ENCODE measurements at places on chromosomes 11 and 22.

DNA sequence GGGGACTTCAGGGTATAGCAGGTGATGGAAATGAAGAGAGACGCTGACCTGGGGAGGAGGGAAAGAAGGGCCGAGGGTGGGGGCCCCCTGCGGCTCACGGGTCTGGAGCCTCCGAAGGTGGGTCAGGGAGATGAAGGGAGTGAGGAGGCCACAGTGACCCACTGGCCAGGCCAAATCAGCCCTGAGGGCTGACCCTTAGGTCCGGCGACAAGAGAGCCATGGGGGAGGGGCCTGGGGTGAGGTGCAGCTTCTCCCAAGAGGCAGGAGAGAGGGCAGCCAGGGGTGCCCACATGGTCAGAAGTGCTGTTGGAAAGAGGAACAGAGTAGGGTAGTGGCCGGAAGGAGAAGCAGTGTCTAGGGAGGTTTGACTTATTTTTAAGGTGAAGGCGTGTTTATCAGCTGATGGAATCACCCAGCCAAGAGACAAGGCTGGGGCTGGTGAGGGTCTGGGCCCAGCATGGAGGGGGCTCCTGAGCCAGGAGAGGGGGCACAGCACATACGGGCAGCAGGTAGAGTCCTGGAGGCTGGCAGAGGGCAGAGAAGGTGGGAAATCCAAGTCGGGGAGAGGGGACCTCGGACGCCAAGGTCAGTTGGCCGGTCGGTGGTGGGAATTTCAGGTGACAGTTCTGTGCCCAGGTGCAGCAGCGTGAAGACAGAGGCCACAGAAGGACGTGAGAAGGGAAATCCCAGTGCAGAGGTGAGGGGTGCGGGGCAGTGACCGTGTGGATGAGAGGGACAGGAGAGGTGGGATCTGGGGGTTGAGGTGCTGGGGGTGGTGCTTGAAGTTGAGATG is 49.0 kb downstream of the LINC01488 start:
- no peaks in the 10 kb centered on the region for H3K4me1 ChIP-seq
- no peaks in the 10 kb centered on the region for H3K36me3 ChIP-seq
- no peaks in the 10 kb centered on the region for H3K27me3 ChIP-seq
- no peak overlapping the region for H3K4me3 ChIP-seq

DNA sequence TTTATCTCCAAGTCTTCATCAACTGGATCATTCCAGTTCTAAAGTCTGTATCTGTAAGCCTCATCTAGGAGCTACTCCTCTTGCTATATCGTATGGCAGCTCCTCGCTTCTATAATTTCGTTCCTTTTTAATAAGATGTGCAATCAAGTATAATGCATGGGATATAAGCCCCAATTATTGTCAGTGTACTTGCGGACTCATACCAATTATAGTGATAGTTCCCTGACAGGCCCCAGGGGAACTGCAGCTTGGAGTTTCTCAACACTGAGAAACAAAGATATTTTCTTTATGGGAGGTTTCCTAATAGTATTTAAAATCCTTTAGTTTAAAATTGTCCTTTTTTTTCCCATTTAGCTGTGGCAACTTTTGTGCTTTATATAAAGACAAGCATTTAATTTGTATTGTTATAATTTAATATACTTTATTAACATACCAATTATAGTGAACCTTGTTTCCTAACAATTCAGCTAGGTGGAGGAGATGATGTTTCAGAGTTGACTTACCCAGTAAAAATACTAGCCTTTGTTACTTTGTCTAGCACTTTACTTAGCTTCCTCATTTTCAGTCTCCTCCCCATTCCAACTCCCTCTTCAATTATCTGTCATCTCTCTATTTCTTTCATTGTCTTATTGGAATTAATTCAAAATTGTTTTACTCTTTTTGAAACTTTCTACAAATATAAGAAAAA is 25.3 kb upstream of the DDX17 start:
- no peak for DNase-seq
- H3K4me3 ChIP-seq, result no peak overlapping the region
- no peaks in the 10 kb centered on the region for H3K36me3 ChIP-seq
- no peaks in the 10 kb centered on the region for H3K27me3 ChIP-seq
- H3K27ac ChIP-seq, result no peak overlapping the region
- no peaks in the 10 kb centered on the region for H3K4me1 ChIP-seq

DNA sequence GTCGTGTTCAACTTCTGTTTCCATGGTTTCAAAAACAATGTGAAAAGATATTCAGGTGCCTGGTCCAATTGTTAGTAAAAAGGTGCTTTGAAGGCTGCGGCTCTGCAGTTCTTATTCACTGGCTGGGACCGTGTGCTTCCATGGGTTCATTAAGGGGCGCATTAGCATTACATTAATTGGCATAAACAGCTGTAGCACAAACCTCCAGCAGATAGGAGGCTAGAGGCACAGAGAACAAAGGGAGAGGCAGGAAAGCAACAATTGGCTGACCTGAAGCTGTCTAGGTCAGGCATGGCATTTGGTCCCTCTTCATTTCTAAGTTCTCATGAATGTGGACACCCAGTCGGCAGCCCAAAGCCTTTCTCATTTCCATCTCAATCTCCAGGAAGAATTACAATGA is 16.6 kb downstream of the PAK1 start:
- no peak overlapping the region for H3K4me3 ChIP-seq
- H3K4me1 ChIP-seq, result no peaks in the 10 kb centered on the region
- no peak overlapping the region for H3K27ac ChIP-seq
- H3K36me3 ChIP-seq, result no peaks in the 10 kb centered on the region
- H3K27me3 ChIP-seq, result no peaks in the 10 kb centered on the region

- H3K27ac ChIP-seq, result peak overlapping the region; percentile 49
- peaks cover 10% of the 10 kb centered on the region for H3K4me1 ChIP-seq
- peak; percentile 90 for DNase-seq
These were observed 16.3 kb downstream of the SDHAF2 start for GRCh38 chr11:61446211-61446651.

DNA sequence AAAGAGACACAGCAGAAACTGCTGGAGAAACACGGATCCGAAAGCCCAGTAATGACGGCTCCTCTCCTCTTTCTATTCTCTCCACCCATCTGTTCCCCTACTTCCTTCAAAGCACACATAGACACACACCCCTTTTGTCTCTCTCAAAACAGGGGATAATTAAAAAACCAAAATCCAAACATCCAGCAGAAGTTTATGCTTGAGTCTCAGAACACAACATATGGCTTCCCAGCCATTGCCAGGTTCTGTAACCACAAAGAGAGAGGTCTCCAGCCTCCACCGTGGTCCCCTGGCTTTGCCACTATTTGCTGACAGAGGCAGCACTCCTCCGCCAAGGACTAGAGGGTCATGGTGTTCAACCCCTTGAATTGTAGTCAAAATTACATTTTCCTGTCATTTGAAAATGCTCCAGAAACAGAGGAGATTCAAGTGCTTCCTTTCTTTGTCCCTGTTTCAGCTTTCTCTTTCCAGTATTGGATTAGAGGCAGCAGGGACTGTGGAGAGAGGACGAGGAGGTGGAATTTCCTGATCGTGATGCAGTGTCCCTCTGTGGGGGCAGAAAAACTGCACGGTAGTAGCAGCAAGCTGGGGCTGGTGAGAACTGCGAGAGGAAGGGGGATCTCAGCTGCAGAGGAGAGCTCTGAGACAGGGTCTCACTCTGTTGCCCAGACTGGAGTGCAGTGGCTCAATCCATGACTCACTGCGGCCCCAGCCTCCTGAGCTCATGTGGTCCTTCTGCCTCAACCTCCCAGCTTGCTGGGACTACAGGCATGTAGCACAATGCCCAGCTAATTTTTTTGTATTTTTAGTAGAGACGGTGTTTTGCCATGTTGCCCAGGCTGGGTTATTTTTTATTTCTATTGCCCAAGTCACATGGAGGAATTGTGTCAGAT is 60.3 kb downstream of the UBASH3B start:
- no peaks in the 10 kb centered on the region for H3K27me3 ChIP-seq
- H3K36me3 ChIP-seq, result peaks cover 5% of the 10 kb centered on the region
- no peak overlapping the region for H3K27ac ChIP-seq
- DNase-seq, result no peak

DNA sequence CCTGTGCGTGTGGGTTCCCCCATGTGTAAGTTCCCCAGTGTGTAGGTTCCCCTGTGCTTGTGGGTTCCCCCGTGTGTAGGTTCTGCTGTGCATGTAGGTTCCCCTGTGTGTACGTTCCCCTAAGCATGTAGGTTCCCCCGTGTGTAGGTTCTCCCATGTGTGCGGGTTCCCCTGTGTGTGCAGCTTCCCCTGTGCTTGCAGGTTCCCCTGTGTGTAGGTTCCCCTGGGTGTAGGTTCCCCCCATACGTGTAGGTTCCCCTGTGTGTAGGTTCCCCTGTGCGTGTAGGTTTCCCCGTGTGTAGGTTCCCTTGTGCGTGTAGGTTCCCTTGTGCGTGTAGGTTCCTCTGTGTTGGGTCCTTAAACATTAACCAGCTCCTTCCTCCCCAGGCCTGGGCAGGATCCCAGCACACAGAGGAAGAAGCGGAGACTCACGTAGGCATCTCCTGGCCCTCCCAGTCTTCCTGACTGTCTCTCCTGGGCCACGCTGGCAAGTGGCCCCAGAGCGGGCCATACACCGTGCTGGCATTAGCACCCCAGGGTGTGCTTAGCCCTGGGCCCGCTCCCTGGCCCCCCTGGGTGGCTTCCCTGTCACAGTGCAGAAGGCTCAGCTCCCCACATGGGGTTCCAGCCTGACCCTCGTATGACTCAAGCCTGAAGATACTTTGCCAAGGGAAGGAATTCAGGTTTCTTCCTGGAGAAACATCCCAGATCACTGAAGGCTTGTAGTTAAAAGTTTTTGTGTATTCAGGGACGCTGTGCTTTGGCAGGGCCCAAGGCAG is 2.8 kb upstream of the GRAMD4 start:
- DNase-seq, result peak; percentile 7
- no peaks in the 10 kb centered on the region for H3K27me3 ChIP-seq
- H3K4me3 ChIP-seq, result no peak overlapping the region
- H3K4me1 ChIP-seq, result peaks cover 12% of the 10 kb centered on the region
- no peaks in the 10 kb centered on the region for H3K36me3 ChIP-seq
